Stimulated activated CD4-positive, alpha-beta T cell treated with anti-CD3 and anti-CD28 coated beads, Interleukin-12 subunit alpha, Interleukin-12 subunit beta, amount 100 ng/mL, for 48 hours (primary cell): ENCODE measurements at places on chromosomes 4 and X.

GRCh38 chrX:129600981-129601424 is 53.8 kb downstream of the APLN start:
- peak; percentile 18 for DNase-seq

- no peak for DNase-seq
Observed at GRCh38 chrX:130110379-130111219, at the start of gene ELF4. Gene ELF4 (minus strand): TSS chrX:130110497. CDS start chrX:130081330, 29,167 bp downstream.

- no peak for DNase-seq
Observed at GRCh38 chr4:39855909-39856512, 121.7 kb downstream of the PDS5A start.

- no peak for DNase-seq
Observed at GRCh38 chr4:164384416-164384815, 369.5 kb upstream of the SMIM31 start.

GRCh38 chrX:20593402-20593801 is 326.7 kb upstream of the RPS6KA3 start:
- DNase-seq, result no peak

- no peak for DNase-seq
Observed at GRCh38 chrX:139642241-139642927, 65.6 kb downstream of the MCF2 start.

DNA sequence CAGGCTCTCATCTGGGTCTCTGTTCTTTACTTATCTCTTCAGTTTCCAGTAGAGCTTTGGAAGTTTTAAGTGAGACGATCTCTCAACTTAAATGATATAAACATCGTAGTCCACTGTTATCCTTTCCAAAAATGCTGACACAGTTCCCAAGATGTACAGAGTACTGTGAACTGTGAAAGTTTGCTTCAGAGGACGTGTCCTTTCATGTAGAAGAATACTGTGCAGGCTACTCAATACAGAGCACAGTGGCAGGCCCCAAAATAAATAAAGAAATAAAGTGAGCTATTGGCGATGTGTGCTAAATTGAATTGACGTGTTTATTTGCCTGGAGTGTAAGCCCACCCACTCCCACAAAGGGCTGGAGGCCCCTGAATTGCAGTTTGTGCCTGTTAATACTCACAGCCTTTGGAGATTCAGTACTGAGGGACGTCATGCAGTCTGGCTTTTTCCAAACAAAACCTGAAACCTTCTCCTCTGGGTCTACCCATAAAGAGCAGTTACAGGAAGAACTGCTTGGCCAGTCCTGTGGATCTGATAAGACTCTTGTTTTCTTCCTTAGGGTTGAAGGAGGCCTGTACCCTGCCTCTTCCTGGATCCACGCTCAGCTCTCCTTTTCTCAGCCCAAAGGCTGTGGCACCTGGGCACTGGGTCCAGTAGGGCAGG is 66.1 kb downstream of the SOWAHB start:
- no peak for DNase-seq

GRCh38 chrX:17601441-17602200 is 135.7 kb upstream of the SCML1 start:
- DNase-seq, result no peak

DNA sequence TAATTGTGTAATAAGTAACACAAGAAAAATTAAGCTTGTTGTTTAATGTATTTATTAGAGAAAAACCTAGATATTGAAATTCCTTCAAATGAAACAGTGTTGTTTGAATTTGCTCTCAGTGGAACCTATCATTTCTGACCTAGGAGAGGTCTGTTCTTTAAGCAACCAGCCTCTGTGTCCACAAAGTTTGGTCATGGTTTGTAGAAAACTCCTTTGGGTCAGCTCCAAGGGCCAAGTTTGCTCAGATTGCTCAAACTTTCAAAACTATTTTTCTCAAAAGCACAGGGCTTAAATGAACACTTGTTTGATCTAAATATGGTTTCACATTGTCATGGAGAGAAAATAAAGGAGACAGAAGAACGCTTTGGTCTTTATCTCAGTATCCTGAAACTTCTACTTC is 29.6 kb upstream of the RPL34 start:
- DNase-seq, result no peak

- no peak for DNase-seq
Observed at GRCh38 chrX:133213117-133213516, 5.0 kb downstream of the TFDP3 start.

- DNase-seq, result no peak
Observed at GRCh38 chr4:8296491-8296890, 26.9 kb downstream of the HTRA3 start.

DNA sequence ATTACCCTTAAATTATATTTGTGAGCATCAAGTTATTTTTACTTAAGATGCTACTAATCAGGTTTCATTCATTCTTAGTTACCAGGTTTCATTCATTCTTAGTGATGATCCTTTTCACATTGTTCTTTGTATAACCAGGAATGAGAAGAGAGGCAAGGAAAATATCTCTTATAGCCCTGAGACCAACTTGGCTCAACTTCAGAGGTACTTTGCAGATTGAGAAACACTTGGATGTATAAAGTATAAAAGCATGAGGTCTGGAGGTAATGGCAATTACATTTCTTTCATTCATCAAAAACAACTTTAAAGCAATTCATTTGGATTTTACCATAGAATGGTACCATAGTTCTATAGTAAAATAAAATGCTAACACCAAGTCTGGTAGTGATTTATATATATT is 231.0 kb downstream of the PRDM5 start:
- no peak for DNase-seq

DNA sequence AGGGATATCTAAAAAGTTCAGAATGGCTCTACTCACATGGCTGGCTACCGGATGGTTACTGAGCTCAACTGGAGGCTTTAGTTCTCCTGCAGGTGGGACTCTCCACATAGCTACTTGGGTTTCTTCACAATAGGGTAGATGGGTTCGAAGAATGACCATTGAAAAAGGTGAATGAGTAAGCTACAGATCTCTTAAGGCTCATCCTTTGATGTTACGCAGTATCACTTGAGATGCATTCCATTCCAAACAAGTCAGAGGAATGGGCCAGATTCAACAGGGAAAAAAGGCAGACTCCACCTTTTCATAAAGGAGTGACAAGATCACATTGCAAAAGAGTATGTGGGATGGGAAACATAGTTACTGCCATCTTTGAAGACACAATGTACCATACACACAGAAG is 52.6 kb downstream of the DDX53 start:
- no peak for DNase-seq

- DNase-seq, result no peak
Observed at GRCh38 chrX:45518552-45518951, 317.9 kb upstream of the DIPK2B start.

DNA sequence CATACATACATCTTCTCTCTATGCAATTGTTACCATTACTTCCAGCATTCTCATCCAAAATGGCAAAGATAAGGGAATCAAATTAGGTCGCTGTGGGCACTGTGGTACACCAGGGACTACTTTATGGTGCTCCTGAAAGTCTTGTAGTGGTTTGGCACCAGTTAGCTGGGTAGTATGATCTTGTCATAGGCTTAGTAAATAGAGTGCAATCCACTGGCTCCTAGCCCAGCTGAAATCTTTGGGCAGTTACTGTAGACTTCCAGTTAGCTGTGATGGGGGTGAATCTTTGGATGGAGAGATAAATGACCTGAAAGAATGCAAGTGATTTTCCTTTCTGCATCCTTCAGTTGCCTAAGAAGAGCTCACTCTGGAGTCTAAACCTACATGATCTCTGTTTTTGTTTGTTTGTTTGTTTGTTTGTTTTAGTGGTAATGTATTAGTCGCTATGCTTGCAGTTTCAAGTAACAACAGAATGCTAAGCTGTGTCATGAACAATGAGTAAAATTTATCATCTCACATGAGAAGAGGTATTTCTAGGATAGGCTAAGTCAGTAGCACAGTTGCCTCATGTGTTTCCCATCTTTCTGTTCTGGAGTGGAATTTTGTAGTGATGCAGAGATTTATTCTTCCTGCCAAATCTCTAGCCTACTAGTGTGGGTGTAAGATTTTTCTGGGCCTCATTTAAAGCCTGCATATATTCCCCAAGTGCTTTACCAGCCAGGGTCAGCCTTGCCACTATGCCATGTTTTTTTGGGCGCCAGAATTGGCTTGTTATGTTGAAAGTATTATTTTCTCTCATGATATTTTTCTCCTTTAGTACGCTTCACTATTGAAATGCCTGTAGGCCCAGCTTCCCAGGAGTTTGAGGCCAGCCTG is 24.2 kb downstream of the HERC3 start:
- no peak for DNase-seq

- DNase-seq, result peak; percentile 47
Observed at GRCh38 chrX:119647552-119648420, 41.6 kb upstream of the NKRF start.

GRCh38 chr4:125719987-125720386 is 405.2 kb downstream of the FAT4 start:
- no peak for DNase-seq

GRCh38 chr4:4662230-4662629 is 120.4 kb upstream of the STX18 start:
- no peak for DNase-seq

- DNase-seq, result no peak
Observed at GRCh38 chrX:106178826-106179225, 10.7 kb downstream of the PWWP3B start.

DNA sequence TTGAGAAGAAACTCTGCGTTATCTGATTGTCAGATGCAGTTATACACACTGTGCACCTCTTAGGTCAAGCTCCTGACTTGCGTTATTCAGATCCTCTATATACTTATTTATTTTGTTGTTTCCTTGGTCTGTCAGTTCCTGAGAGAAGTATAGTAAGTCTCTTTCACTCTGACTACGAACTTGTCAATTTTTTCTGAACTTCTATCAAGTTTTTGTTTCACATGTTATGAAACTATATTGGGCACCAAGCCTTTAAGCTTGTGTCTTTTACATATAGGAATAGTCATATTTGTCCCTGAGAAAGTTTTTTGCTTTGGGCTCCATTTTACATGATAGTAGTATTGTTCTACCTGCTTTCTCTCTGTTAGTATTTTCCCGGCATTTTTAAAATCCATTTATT is 31.7 kb downstream of the ZNF275 start:
- no peak for DNase-seq

GRCh38 chr4:11549525-11549924 is 120.8 kb upstream of the HS3ST1 start:
- DNase-seq, result no peak

DNA sequence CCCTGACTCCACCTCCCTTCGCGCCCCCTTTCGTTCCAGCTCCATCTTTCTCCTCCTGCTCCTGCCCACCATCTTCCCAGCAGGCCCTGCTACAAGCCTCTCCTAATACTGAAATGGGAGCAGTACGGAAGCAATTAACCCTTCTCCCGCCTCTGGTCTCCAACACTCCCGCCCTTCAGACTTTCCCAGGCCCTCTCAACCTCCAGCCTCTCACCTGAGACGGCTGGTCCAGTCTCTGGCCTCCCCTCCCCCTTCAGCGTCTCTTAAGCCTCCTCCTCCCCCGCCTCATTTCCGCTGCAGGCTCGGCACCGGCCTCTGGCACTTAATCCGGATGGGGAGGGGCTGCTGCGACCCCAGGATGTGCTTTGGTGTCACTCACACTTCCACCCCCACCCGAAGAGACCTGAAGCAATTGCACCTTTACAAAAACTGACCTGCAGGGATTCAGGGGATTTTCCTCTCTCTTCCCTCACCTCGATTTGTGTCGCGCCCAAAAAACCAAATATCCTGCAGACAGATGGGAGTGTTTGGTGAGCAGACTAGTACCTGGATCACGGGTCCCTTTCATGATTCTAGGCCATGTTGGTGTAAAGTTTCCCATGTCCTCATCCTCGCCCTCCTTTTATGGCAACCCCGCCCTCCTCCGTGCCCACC is 657 bp downstream of the TCEAL8 start:
- peak; percentile 27 for DNase-seq

- peak; percentile 64 for DNase-seq
Observed at GRCh38 chr4:8917868-8918783, 46.5 kb upstream of the HMX1 start.

DNA sequence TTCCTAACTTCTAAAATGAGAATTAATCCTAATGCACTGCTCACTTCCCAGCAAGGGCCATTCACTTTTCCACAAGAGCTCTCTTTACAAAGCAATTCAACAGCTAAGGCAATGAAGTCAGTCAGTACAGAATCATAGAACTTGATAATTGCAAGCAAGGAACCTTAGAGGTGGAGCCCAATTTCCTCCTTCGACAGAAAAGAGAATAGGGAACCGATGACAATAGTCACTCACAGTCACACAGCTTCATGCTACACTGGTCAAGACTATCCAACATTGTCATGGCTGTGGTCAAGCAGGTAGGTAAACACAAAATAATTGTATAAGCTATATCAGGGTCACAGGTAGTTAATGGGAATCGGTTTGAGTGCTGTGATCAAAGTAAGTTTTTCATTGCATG is 90.0 kb downstream of the ELOVL6 start:
- no peak for DNase-seq

- DNase-seq, result no peak
Observed at GRCh38 chrX:95101851-95102390, 1427.9 kb downstream of the FAM133A start.

DNA sequence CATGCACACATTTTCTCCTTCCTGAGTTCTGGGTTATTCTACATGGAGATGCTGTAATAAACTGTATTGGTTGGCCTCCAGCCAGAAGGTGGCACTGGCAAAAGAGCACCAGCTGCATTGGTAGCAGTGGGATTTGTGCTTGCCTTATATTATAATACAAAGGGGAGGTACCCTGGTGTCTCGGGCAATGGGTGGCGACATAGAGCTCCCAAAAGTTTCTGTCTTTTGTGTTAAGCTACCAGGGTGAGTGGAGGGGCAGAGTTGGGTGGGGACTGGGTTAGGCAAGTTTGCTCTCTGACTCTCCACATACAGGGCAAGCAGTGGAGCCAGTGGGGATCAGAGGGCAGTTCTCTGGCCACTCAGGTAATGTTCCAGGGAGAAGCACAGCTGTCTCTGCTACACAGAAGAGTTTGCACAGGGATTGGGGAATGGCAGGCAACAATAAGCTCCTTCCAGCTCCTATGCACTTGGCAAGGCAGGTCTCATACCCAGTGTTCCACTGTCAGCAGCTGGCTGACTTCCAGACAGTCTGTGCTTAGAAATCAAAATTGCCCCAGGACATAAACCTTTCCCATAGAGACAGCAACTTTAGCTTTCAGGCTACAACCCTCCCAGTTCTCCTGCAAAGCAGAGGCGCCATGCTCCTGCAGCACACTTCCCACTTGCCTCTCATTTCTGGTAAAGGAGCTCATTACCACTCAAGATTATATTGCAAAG is 463.9 kb upstream of the PCDH7 start:
- no peak for DNase-seq
